Bone marrow (tissue), 2 donors: ENCODE measurements at places on chromosomes 16 and 17.

DNA sequence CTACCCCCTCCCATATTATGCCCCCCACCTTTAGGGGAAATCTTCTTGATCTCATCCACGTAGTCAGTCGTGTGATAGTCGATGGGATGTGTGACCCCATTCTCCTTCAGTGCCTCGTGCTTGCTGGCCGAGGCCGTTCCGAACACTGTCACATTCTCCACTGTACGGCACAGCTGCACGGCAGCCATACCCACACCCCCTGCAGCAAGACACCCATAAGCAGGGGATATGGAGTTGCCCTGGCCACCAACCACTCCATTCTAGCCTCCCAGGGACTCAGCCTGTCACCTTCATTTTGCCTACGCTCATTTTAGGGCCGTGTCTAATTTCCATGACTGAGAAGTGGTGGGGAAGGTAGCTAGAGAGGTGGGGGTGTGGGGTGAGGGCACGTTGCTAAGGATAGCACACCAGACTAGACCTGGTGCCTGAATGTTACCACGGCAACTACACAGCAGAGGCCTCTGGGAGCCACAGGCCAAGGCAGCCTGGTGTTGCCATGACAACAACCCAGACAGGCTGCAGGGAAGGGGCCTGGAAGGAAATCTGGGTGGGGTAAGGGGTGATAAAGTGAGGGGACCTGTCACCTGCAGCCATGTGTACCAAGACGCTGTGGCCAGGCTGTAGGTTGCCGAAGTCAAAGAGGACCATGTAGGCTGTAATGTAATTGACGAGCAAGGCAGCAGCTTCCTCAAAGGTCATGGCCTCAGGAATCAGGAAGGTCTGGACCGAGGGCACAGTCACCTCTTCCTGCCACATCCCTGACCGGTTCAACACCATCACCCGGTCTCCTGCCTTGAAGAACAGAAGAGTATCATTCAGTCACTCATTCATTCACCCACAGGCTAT, 4.0 kb downstream of the VAT1 start:
- no peak for DNase-seq

GRCh38 chr16:85220125-85220839, 108.0 kb upstream of the CIBAR2 start:
- DNase-seq, result no peak

DNA sequence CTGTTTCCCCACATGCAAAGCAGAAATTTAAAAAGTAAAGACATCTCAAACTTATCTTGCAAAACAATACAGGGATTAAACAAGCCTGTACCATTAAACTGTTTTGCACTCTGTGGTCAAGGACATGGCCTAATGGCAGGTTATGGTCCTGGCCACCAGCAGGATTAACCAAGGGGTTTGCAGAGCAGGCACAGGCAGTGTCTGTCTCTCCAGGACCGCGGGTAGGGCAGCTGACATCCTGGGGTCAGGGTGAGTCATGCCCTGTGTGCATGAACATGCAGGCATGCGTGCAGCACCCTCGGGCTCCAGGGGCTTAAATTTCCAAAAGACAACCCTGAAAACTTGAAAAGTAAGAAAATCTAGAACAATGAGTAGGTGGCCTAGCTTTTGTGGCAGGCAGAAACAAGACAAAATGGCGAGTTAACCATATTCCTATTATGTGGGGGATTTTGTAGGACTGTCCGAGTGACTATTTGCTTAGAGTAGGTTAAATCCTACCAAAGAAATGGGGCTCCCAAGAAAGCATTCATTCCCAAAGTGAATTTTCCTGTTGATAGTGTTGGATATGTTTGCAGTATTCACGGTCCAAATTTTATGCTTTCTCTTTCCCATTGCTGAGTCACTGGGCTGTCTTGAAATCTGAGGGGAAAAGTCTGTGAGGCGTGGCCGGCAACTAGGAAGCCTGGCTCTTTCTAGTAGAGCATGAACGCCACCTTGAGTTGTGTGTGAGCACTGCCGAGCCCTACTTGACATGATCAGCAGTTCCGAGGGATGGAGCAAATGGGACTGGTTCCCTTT, 158.4 kb upstream of the FAM20A start:
- peak; percentile 82 for DNase-seq

DNA sequence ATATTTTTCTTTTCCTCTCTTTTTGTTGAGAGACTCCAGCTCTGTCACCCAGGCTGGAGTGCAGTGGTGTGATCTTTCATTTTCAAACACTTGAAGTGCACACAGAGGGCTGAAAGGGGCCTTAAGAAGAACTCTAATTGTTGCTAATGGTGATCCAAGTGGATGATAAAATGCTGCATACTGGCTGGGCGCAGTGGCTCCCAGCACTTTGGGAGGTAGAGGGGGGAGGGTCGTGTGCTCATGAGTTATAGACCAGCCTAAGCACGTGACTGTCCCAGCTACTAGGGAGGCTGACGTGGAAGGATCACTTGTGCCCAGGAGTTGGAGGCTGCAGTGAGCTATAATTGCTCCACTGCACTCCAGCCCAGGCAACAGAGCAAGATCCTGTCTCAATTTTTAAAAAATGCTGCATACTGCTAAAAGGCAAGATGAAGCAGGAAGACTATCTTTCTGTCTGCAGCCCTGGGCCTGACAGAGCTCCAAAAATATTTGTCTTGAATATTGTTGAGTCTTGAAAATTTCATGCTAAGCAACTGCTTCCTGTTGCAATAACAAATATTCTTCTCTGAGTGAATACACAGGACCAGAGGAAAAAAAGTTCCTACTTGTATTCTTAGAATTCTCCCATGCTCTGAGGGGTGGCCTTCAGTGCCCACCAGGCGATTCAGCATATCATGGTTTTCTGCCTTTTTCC, 63.7 kb upstream of the AKTIP start:
- DNase-seq, result no peak

DNA sequence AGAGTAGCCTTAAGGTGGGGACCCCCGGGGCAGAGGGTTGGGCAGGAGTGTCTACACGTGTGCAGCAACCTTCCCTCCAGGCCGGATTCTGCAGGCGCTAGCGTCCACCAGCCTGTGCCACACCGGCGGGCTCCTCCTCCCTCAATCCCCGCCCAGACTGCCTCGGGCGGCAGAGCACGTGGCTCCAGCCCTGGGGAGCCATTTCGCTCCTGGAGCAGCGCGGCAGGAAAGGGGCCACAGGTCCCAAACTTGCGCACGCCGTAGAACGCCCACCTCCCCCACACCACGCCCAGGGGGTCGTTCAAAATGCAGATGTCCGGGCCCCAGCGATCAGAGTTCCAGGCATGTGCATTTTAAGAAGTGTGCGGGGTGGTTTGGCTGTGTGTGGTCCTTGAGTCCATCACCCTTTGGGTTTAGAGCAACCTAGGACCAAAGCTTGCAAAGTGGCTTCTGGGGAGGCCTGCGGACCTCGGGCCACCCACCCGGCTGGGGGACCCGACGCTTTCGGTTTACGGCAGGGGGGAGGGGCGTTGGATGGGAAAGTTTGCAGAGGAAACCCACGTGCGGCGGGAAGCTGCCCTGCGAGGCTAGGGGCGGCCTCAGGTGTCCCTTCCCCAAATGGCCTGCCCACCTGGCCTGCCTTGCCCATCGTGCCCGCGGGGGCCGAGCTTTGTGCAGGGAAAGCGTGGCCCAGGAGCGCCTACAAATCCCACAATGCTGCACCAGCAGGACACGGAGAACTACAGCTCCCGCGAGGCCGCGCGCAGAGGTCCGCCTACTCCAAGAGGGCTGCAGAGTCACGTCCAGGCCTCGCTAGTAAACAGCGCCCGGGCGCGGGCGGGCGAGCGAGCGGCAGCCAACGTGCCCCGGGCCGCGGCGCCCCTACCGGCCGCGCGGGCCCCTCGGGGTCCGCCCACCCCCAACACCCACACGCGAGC, 1.4 kb downstream of the TFAP4 start:
- DNase-seq, result peak; percentile 86

DNA sequence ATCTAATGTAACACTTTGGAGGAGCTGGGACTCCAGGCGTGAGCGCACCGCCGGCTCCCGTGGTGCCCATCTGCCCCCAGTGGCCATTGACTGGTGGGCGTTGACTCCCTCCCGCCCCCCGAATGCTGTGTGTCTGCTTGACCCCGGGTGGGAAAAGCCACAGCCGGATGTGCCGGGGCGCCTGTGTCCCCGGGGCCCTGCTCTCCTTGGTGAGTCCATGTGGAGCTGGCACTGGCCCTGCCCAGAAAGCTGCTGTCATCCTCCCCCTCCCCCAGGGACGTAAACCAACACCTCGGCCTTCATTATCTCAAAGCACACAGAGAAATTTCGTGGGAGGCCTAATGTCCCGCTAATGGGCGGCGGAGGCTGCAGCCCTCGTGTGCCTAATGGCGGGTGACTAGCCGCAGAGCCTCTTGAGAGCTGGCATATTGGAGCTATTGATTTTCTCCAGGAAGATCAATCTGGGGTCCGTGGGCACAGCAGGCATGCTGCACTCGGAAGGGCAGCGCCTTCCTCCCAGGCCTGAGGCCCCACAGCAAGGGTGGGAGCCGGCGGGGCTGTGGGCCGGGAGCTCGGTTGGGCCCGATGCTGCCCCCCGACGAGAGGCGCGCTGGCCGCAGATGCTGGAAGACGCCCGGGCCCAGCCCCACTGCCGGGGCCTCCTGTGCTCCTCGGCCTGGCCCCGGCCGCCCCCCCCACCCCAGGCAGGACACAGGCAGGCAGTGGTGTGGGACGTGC, 4.0 kb upstream of the PERCC1 start:
- DNase-seq, result no peak

- DNase-seq, result no peak
Measured at GRCh38 chr16:9658164-9658563, 524.1 kb downstream of the GRIN2A start.

- peak; percentile 90 for DNase-seq
Measured at GRCh38 chr16:87853411-87854052, 15.8 kb downstream of the SLC7A5 start.

DNA sequence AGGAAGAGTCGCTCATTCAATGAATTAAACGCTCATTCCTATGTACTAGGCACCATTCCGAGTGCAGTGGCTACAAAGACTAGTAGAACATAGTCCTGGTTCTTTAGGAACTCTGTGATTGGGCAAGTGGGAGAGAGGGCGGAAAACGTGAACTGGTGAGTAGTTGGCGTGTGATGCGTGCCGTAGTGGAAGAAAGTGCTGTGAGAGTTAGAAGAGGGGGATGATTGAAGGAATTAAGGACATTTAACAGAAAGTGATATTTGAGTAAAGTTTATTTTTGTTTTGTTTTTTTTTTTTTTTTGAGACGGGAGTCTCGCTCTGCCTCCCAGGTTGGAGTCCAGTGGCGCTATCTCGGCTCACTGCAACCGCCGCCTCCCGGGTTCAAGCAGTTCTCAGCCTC, 7.9 kb upstream of the SLFN14 start:
- DNase-seq, result no peak

GRCh38 chr17:68418876-68419275, 38.4 kb downstream of the WIPI1 start:
- no peak for DNase-seq

DNA sequence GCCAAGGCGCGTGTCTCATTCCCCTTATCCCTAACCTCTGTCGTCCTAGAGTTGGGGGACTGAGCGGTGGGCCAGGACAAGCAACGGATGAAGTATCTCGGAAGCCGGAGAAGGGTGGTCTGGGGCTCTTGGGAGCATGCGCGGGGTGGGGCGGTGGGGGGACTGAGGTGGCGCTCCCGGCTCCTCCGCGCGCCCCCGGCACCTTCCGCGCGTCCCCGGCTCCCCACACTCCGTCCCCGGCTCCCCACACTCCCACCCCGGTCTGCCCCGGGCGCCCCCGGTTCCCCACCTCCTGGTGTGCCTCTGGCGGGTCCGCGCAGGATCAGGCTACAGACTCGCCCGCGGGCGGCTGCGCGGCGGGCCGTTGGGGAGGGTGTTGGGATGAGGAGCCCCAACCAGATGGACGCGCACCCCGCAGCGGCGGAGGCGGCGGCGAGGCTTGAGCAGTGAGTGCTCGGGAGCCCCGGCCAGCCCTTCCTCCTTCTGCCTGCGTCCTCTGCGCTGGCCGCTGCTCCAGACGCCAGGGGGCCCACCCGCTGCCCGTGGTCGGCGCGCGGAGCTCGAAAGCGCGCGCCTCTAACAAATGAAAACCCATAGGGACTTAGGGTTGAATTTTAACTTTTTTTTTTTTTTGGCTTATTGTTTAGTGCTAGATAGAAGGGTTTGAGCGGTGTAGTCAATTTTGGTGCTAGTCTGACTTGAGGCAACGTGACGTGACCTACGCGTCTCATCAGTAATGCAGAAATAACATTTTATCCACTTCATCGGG, 5.6 kb upstream of the CRYM start:
- no peak for DNase-seq

DNA sequence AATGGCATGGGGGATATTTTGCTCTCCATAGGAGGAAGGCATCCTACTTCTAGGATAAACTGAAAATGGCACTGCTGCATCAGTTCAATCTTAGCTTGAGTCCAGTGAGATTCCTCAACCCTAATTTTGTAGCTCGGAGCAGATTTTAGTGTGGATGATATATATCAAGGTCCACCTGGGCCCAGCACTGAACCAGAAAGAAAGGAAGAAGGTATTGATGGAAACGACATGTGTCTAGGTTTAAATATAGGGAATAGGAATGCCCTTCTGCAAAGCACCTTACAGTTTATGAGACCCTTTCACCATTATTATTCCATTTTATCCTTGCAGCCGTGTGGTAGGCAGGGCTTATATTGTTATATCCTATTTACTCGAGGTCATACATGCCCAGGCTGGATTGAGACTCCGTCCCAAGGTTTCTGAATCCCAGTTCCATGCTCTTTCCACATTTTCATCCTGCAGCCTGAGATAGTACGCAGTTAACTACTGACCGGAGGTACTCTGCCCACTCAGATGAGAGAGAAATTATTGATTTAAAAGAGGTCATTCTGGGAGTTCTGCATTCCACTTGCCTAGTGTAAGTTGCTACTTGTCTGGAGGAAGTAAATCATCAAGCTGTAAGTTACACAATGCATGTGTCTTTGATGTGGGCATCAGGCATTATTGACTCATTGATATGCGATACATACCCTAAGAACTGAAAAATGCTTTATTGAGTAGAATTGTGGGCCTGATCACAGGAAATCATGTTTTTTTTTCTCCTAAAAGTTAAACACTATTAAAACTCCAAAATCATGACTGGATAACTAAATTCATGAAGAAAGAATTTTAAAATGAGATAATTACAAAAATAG, 10.1 kb downstream of the KRT39 start:
- DNase-seq, result no peak

- no peak for DNase-seq
Measured at GRCh38 chr16:49337814-49338350, 35.7 kb upstream of the C16orf78 start.

DNA sequence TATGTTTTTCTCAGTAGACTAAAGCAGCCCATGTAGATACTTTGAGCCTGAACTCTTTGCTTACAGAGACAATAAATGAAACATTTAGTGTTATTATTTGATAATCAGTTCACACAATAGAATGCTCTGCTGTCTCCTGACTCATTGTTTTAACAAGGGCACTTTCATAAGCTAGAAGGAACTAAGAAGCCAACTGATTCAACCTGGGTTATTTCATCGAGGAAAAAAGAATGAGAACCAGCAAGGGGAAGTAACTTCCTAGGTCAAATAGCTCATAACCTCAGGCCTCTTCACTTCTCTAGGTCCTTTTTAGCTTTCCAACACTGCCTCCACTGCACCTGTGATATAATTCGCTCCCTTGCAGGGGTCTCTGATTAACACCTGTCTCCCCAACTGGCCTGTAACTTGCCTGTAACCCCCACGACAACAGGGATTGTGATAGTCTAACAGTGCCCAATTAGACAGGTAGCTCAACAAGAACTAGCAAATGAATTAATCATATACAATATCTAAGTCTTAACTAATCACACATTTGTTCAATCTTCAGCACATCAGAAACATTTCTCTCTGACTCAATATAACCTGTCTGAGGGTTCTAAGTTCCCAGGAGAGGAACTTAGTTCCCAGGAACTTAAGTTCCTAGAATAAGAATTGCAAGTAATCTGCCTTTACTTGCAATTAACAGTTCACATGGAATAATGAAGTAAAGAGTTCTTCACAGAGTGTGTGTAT, 34.8 kb downstream of the RFFL start:
- no peak for DNase-seq
